OCI-M1 (cell line): ENCODE measurements at places on chromosomes 2 and 18.
A peak's percentile ranks its signal among the peaks of the same experiment; 100 is the strongest.

DNA sequence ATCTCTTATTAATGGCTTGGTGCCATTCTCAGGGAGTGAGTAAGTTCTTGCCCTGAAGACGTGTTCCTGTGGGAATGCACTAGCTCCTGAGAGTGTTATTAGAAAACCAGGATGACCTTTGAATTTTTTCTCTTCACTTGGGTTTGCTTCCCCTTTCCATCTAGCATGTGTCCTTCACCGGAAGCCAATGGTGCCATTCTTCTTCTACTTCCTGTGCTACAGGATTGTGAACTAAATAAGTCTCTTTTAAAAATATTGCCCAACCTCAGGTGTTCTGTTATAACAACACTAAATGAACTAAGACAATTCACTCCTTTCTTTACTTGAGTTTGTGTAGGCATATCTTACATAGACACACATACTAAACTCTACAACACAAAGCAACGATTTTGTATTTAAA, 447.0 kb downstream of the SOX11 start:
- DNase-seq, result no peak

DNA sequence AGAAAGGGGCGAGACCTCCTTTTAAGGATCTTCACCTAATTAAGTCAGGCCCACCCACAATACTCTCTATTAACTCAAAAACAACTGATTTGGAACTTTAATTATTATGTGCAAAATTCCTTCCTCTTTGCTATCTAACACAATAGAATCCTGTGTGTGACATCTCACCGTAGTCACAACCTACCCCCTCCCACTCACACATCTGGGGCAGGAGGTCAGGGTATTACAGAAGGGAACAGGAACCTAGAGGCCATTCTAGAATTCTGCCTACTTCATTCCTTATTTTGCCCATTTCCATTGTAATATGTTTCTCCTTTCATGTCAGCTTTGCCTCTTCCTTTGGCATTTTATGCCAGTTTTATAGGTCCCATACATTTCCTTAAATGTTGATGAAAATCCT, 829.3 kb upstream of the ID2 start:
- no peak for DNase-seq

DNA sequence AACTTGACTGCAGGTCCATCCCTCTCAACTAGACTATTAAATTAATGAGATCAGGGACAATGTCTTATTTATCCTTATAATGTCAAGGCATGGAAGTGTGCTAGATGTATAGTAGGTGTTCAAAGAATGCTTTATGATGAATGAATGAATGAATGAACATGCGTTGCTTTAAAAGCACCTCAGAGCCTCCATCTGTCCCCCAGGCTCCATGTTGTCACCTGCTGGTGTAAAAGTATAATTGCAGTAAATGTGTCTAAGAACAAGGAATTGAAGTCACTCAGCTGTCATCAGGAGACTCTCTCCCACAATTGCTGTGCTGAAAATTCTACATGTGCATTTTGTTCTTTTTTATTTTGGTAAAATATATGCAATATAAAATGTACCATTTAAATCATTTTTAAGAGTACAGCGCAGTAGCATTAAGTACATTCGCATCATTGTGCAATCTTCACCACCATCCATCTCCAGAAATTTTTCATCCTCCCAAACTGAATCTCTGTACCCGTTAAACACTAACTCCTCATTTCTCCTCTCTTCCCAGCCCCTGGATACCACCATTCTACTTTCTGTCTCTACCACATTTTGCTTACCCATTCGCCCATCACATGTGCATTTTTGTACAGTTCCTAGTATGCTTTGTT, 52.6 kb downstream of the GNAL start:
- peak; percentile 30 for DNase-seq

- no peak for DNase-seq
These were observed 366.7 kb downstream of the NUP35 start for GRCh38 chr2:183490914-183491313.

GRCh38 chr2:28601616-28602015, 105.8 kb downstream of the PLB1 start:
- DNase-seq, result peak; percentile 20

GRCh38 chr2:96529376-96530143, 7.0 kb upstream of the ARID5A start:
- DNase-seq, result no peak

DNA sequence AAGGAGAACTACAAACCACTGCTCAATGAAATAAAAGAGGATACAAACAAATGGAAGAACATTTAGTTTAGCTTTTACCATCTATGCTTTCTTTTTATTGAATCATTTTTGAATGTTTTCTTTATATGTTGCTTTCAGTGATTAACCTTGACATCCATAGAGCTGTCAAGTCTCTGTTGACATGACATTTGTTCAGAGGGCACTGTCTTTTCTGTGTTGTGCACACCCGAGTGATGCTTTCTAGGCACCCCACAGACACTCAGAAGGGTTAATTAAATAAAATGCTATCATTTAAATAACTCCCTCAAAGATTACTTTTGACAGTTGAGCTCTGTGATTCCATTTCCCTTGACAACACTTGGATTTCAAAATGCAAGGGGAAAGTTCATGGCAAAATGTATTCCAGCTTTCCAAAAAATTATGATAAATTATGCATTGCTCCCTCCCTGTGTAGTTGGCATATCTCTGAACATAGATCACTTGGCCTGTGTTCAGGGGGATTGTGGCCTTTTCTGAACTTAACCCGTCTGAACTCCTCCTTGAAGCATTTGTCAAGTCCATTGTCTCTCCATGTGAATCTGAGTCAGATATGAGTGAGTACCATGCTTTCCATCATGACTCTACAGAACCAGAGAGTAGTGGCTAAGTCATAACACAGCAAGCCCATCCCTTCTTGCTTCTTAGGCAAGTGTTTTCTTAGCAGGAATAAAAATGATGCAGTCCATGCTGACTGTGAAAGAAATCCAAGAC, 372.6 kb downstream of the RPRM start:
- peak; percentile 46 for DNase-seq

DNA sequence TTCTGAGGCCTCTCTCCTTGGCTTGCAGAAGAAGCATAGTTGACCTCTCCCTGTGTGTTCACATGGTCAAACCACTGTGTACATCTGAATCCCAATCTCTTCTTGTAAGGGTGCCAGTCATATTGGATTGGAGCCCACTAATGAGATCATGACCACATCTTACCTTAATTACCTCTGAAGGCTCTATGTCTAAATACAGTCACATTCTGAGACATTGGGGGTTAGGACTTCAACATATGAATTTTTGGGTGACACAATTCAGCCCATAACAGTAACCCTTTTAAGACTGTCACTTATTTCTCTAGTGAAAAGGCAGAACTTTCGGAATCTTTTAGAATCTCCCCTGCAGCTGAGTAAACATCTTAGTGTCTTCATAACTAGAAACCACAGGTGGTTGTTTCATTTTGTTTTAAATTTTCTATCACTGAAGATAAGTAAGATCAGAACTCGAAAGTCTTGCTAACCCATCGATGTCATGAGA, 33.3 kb downstream of the BMP10 start:
- DNase-seq, result no peak

DNA sequence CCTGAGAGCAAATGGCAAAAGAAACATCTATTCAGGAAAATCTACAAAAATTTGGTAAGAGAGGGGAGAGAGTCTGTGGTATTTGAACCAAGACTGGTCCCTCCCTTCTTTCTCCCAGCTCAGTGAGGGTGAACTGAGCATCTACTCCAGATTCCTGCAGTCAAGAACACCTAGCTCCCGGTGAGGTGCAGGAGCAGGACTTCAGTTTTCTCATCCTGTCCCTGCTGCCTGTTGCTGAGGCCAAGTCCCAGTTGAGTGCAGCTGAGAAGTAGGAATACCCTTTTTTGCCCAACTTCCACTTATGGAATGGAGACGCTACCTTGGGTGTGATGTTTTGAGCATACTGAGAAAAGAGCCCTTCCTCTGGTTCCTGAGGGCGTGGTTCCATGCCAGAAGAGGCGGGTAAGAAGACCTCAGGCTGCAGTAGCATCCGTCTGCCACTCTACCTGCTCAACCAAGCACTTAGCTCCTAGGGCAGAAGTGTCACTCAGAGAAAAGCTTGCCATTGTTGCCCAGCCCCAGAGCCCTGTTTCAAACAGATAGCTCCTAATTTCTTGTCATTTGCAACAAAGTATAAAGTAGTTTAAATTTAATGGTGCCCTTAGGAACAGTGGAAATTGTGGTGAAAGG, 112.9 kb downstream of the SOS1 start:
- DNase-seq, result no peak

- no peak for DNase-seq
These were observed 206.7 kb upstream of the TRIB2 start for GRCh38 chr2:12510070-12510469.

GRCh38 chr2:55718165-55719008, 24.7 kb upstream of the PNPT1 start:
- DNase-seq, result peak; percentile 80

GRCh38 chr2:70979626-70980025, 1.2 kb downstream of the ANKRD53 start:
- no peak for DNase-seq

DNA sequence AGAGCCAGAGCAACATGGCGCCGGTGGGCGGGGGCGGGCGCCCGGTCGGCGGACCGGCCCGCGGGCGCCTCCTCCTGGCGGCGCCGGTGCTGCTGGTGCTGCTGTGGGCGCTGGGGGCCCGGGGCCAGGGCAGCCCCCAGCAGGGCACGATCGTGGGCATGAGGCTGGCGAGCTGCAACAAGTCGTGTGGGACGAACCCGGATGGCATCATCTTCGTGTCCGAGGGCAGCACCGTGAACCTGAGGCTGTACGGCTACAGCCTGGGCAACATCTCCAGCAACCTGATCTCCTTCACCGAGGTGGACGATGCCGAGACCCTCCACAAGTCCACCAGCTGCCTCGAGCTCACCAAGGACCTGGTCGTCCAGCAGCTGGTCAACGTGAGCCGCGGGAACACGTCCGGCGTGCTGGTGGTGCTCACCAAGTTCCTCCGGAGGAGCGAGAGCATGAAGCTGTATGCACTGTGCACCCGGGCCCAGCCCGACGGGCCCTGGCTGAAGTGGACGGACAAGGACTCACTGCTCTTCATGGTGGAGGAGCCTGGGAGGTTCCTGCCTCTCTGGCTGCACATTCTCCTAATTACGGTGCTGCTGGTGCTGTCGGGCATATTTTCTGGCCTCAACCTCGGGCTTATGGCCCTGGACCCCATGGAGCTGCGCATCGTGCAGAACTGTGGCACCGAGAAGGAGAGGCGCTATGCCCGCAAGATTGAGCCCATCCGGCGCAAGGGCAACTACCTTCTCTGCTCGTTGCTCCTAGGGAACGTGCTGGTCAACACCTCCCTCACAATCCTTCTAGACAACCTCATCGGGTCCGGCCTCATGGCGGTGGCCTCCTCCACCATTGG, 507 bp downstream of the CNNM4 start:
- peak; percentile 68 for DNase-seq
